Activated CD8-positive, alpha-beta memory T cell treated with anti-CD3 and anti-CD28 coated beads for 1 hour (primary cell): ENCODE measurements at places on chromosomes 5 and 9.

DNA sequence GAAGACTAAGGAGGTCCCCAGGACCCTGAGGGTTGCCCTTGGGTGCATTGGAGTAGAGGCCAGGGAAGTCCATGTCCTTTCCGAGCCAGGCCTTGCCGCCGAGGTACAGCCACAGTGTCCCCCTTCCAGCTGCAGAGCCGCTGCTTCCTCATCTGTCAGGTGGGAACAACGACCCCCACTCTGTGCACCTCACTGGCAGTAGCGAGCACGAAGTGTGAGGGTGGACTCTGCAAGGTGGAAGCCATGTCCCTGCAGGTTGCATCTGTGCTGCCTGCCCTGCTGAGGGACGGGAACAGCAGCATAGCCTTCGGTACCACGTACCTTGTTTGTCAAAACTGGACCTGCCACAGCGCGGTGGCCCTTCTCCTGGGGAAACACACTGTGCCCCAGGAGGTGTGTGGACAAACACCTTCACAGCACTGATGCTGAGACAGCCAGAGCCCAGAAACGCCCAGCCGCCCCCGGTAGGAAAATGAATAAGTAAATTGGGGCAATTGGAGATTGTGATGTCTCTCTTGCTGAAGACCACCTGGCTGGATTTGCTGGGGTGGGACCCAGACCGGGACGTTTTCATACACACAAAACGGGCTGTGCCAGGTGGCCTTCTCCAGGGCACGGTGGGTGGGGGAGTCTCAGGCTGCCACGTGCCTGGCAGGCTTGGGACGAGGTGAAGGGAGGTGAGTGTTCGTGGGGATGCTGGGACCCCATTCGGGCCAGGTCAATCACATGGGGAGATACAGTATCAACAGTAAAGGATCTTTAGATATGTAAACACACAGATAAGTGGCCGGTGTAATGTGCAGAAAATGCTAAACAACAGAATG lies 157.3 kb downstream of the RXRA start:
- DNase-seq = no peak

DNA sequence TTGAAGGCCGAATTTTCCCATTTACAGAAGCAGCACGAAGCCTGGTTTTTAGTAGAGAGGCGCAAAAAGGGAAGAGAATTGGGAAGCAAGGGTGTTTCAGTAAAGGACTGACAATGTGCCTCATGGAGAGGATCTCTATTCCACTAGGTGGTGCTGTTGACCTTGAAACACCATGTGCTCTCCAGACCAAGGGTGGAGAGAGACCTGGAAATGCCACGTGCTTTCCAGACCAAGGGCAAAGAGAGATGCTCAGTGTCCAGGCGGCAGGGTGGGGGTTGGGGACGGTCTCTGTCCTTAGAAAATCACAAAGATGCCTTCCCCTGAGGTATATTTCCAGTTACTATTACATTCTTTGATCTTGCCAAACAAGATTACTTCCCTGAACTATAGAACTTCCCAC lies 425.3 kb downstream of the CSNK1G3 start:
- DNase-seq = no peak

- DNase-seq = no peak
Observed at GRCh38 chr5:76038212-76038611, 45.0 kb upstream of the SV2C start.

DNA sequence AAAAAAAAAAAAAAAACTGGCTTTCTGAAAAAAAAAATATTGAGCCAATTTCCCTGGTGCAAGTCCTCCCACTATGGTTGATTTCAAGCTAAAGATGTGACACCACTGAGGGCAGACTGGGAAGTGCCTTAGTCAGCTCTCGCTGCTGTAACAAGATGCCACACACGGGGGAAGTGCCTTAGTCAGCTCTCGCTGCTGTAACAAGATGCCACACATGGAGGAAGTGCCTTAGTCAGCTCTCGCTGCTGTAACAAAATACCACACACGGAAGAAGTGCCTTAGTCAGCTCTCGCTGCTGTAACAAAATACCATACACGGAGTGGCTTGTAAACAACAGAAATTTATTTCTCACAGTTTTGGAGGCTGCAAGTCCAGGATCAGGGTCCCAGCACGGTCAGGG lies 23.4 kb downstream of the BTNL9 start:
- no peak for DNase-seq

DNA sequence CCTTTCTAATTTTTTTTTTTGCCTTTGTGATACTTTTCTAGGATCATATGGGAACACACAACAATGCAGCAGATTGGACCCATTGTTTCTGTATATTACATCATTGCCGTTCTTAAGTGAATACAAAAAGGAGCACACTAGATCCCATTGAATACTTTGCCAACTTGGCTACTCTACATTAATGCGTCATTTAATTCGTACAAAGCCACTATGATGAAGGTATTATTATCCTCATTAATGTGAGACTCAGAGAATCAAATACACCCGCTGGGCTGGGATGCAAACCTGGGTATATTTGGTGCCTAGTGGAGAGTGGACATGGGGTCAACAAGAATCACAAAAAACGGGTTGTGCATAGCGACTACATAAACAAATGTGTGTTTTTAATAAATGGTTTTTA lies 31.9 kb downstream of the OR2K2 start:
- DNase-seq = no peak

- no peak for DNase-seq
Observed at GRCh38 chr5:68012429-68012828, 203.1 kb upstream of the PIK3R1 start.

- DNase-seq = no peak
Observed at GRCh38 chr5:55620009-55620765, 85.4 kb upstream of the PLPP1 start.

DNA sequence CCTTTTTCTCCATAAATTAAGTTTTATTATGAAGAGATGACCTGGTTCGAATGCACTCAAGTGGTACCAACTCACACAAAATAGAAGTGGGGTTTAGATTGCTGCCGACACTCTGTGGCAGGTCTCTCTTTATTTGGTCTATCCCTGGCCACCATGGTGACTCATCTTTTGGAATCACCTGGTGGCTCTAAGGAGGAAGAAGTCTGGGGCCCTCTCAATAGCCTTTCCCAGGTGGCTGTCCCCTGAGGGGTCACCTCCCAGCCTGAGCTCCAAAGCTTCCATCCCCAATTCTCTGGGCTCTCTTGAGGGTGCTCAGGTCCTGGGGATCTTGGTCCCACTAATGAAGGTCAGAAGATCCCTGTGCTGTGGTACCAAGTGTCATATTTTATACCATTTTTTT lies 136.8 kb downstream of the MVB12B start:
- DNase-seq = no peak

GRCh38 chr5:172941067-172941516 lies 18.1 kb upstream of the RPL26L1 start:
- DNase-seq = no peak

GRCh38 chr5:523441-524222 lies 617 bp downstream of the SLC9A3 start:
- no peak for DNase-seq

- DNase-seq = no peak
Observed at GRCh38 chr9:91089405-91090129, 272.2 kb downstream of the AUH start.

DNA sequence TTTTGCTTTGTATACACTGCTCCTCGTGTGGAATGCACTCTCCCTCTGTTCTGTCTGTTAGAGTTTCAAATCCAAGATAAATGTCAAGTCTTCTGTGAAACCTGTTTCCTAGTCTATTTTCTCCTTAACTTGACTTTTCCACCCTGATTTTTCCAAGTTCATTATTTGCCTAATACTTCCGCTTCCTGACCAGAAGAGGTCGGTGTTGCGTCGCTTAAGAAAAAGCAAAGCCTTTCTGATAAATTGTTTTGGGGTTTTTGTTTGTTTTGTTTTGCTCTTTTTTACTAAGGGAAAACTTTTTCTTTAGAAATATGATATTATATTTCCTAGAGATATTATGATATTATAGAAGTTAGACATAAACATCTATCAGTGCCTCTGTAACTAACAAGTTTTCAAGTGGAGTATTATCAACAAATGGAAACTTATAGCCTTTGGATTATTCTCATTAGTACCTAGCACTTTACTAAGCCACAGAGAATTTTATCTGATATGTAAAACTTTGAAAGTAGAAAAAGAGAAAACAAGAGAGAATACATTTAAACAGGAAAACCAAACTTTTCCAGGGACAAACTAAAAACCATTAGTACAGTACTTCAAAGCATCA lies 55.8 kb downstream of the PHAX start:
- no peak for DNase-seq

GRCh38 chr9:33198165-33198564 lies 31.0 kb upstream of the B4GALT1 start:
- DNase-seq = no peak

DNA sequence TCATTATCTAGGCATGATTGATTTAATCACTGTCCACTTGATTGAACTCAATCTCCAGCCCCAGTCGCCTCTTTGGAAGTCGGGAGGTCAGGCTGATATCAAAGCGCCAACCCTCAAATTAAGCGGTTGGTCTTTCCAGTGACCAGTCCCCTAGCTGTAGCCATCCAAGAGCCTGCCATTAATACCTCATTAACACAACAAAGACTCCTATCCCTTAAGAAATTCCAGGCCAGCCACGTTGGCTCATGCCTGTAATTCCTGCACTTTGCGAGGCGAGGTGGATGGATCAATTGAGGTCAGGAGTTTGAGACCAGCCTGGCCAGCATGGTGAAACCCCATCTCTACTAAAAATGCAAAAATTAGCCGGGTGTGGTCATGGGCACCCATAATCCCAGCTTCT lies 27.4 kb upstream of the GCNT1 start:
- DNase-seq = no peak

DNA sequence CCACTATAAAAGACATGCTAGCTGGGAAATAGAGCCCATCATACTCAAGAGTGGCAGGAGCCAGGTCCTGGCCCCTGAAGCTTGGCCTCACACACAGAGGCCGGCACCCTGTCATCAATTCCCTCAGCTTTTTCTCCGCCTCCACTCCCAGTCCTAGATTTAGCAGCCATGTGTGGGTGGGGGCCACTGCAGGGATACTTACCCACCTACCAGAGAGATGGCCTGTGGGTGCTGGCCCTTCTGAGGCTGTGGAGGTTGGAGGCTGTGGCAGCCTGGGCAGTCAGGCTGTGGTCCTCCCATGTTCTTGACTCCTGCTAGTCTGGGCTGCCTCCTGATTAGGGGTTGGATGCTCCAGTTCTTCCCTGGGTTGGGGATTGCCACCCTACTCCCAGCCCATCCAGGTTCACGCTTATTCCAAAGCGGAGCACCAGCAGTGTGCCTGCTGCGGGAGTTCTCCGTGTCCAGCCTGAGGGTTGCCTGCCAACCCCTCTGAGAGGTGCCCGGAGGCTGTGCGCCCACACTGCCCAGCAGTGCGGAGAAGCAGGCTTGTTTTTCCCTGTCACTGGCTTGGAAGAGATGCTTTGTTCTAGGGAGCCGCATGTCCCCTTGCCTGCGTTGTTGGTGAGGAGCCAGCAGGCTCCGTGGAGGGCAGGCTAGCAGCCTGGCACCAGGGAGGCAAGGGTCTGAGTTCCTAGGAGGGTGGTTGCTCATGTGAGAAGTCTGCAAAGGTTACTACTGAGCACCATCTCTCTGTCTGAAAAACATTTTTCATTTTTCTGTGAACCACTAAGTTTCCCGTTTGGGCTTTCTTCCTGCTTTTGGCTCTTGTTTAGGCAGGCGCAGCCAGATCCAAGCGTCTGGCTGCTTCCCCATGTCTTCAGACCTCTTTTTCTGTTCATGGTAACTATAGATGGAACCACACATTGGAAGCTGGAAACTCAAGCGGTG lies 7.5 kb downstream of the SLC22A5 start:
- no peak for DNase-seq

DNA sequence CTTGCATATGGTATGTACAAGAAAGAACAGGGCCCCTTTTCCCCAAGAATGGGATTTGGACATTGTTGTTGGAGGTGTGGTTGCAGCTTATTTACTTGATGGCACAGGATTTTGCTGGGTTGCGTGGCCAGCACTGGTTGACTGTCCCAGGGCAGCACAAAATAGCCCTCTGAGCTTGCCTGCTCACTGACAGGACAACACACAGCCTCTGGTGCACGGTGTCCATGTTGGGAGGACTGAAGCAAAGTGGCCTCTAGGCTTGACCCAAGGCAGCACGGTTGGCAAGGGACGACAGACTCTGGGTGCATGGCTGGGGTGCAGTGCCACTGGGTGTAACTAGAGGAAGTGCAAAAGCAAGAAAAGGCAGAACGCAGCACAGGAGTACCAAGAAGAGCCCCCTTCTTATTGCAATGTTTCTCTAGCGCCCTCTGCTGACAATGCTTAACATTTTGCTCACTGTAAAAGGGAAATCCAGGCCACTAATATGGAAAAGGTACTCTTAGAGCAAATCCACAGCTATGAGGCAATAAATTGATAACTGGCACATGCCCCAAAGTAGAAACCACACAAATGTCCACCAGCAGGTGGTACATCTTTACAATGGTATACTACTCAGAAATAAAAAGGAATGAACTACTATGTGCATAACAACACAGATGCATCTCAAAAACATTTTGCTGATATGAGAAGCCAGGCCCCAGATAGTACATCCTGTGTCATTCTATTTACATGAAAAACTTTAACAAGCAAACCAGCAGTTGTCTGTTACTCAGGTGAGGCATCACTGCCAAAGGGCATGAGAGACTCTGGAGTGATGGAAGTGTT lies 47.4 kb upstream of the BARX1 start:
- no peak for DNase-seq

DNA sequence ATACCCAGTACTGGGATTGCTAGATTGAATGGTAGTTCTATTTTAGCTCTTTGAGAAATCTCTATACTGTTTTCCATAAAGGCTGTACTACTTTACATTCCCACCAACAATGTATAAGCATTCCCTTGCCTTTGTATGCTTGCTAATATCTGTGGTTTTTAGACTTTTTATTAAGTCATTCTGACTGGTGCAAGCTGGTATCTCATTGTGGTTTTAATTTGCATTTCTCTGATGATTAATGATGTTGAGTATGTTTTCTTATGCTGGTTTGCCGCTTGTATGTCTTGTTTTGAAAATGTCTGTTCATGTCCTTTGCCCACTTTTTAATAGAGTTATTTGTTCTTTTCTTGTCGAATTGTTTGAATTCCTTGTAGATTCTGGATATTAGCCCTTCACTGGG lies 512.7 kb upstream of the PAPPA start:
- no peak for DNase-seq
